ENCODE measurements at places on chromosomes 6 and 20.

DNA sequence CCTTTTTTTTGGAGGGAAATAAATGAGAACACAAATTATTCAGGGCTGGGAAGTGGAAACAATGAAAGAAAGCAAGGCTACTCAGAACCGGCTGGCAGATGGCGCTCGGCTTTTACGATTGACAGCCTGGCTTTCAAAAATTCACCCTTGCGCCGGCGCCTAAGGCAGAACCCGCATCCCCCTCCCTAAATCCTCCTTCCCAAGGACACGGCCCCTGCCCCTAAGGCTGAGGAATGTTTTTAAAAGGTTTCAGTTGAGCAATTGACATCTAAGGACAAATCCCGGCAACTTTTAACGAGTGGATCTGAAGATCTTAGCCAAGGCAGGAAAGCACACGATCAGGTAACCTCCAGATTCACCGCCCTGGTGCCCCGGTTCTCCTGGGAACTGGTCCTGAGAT is 16.3 kb downstream of the GNAS start:
- DNase-seq = no peak

GRCh38 chr20:46164254-46164653 is 46.1 kb downstream of the CD40 start:
- no peak for DNase-seq

GRCh38 chr6:108116546-108117426 is 42.2 kb upstream of the OSTM1 start:
- DNase-seq = no peak

- DNase-seq = no peak
Measured at GRCh38 chr20:16013631-16014030, 559.6 kb downstream of the KIF16B start.

DNA sequence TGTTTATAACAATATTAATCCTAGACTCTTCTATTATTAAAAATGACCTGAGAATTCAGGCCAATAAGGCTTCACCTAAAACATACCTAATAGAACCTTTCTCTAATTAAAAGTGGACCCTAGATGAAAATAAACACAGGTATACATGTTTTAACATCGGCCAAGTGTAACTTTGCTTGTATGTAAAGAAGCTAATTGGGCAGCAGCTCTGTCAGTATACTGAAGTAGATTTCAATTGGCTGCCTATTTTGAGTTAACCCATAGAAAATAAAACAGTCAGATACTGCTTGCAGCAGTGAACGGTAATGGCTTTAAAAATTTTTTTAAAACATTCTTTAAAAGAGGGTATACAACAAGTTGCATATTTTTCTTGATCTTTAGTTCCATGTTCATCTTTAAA is 67.3 kb downstream of the PDSS2 start:
- no peak for DNase-seq

- no peak for DNase-seq
Measured at GRCh38 chr6:36867471-36868224, 7.0 kb downstream of the PPIL1 start.

DNA sequence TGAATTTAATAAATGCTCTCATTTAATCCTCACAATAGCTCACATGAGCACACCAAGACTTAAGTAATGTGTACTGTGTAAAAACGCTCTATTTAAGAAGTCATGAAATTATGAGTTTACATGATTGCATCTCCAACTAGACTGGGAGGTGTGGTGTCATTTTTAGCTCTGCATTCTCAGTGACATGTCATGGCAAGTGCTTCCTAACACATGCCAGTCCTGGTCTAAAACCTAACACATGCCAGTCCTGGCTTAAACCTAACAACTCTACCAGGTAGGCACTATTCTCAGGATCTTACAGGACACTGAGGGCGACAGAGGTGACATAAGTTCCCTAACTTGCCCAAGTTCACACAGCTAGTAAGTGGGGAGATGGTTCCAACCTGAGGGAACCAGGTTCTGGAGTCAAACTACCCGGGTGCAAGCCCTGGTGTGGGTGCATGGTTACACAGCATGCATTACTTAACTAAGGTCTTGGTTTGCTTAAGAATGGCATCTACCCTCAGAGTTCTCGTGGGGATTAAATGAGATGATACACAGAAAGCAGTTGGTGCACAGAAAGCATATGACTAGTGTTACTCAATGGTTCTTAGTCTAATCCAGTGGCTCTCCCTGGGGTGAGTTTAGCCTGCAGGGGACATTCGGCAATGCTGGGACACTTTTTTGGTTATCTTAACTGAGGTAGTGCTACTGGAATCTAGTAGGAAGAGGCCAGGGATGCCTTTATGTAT is 14.7 kb downstream of the CLDN20 start:
- no peak for DNase-seq

DNA sequence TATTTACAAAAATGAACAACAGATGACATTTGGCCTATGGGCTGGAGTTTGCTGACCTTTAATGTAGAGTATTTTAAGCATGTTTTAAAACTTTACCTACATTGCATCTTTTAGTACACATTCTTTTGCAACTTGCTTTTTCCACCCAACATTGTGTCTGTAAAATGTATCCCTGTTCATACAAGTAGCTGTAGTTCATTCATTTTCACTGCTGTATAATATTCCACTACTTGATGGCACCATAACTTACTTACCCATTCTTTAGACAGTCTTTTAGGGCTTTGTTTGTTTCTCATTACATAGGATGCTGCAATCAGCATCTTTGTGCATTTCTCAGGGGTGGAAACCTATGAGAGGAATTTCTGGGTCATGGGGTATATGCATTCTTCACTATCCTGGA is 115.1 kb downstream of the EYA2 start:
- no peak for DNase-seq

DNA sequence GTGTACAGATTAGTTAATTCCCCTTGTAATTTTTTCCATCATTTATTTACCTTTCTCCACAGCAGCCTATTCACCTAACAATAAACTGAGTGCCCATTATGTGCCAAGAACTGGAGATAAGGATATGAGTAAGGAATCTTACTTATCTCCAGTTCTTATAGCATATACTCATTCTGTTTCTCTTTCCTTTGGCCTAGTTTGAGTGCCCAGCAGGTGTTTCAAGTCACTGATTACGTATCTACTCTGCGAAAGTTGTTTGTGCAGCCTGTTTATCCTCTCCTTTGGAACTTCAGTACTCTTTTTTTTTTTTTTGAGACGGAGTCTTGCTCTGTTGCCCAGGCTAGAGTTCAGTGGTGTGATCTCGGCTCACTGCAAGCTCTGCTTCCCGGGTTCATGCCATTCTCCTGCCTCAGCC is 17.3 kb upstream of the POU5F1 start:
- no peak for DNase-seq

GRCh38 chr20:21707999-21708737 is 2.7 kb downstream of the PAX1 start:
- no peak for DNase-seq

GRCh38 chr6:23601811-23602345 is 524.1 kb upstream of the NRSN1 start:
- DNase-seq = no peak

DNA sequence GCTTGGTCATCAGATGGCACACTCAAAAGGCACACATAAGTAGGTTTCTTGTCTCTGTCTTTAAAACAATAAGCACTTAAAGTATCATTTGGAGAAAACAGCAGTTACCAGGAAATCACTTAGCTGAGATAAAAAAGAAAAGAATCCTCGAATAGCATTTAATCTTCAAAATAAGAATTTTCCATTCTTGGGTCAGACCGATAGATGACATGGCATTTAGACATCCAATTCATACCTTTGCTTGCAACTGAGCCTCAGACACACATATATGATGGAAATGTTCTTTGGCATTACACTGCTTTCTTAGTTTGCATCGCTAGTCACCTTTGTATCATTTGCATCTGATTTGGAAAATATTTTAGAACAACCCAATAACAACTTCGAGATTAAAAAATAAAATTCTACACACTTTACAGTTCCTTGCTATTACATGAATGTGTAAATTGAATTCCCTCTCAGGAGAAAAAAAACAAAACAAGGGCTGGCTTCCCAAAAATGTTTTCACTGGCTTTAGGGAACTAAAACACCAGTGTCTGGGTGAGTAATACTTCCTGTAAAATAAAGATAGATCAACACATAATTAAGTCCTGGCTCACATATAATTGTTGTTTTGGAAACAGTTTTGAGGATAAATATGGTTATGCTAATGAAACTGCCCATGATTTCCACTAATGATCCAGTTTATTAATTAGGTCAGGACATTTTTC is 1.3 kb upstream of the RNF217 start:
- no peak for DNase-seq

GRCh38 chr6:170505306-170505705 is 47.8 kb downstream of the PSMB1 start:
- no peak for DNase-seq

- no peak for DNase-seq
Measured at GRCh38 chr6:3800850-3801591, 48.2 kb upstream of the FAM50B start.

GRCh38 chr20:7742479-7742878 is 197.8 kb downstream of the HAO1 start:
- DNase-seq = no peak

DNA sequence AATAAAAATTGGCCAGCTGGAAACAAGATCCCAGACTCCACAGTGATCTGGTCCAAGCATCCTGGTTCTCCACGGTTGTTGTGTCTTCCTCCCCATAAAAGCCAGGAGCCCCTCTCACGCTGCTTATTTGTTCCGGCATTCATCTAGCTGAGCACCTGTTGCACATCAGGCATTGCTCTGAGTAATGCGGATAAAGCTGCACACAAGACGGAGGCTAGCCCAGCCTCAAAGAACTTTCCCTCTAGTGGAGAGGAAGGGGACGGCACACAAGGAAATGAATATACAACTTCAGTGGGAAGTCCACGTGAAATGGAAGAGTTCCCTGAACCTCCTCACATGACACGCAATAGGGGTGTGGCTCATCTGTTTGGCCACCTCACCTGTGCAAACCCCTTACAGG is 30.3 kb upstream of the NXT1 start:
- DNase-seq = no peak

GRCh38 chr20:53077373-53078205 is 105.4 kb downstream of the TSHZ2 start:
- no peak for DNase-seq

DNA sequence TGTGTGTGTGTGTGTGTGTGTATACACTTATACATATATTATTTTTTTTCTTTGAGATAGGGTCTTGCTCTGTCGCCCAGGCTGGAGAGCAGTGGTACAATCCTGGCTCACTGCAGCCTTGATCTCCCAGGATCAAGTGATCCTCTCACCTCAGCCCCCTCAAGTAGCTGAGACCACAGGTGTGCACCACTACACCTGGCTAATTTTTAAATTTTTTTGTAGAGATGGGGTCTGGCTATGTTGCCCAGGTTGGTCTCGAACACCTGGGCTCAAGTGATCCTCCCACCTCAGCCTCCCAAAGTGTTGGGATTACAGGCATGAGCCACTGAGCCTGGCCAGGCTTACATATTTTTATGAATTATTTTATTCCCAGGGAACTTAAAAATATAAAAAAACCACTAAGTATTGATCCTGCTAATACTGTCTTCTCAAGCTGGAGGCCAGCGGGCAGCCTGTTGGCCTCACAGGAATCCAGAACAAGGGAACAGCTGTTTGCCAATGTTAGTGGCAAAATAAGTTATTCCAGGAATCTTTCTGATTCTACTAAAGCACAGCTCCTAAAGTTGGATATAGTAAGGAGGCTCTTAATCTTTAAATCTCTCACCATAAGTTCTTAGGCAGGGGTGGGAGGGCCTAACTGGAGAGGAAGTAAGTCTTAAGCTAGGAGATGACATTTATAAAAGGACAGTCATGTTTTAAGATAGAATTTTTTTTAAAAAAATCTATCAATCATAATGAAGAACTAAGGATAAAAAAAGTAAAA is 135.5 kb upstream of the NUP153 start:
- no peak for DNase-seq

- no peak for DNase-seq
Measured at GRCh38 chr20:41177636-41178035, 40.3 kb downstream of the PLCG1 start.

- no peak for DNase-seq
Measured at GRCh38 chr20:3051385-3052019, 5.7 kb downstream of the MRPS26 start.

DNA sequence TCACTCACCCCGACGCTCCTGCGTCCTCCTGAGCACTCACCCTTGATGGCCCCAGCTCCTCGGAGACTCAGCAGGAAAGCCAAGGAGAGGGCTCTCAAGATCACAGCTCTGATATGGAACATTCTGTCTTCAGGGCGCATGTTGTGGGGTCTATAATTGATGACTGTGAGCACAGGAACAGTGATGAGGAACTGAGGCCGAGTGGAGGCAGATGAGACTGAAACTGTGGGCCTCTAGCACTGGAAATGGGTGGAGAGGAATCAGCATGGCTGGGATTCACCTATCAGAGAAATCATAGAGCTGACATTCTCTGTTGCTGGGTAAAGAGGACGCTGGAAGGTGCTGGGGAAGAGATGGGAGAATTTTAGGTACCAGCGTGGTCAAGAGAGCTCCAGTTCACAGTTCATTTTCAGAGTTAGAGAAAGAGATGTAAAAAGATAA is at the start of gene HLA-DPA1:
Gene HLA-DPA1, minus strand, starts transcription at position 219 of the 441 bp plus-strand sequence.
- no peak for DNase-seq

- no peak for DNase-seq
Measured at GRCh38 chr20:35616465-35617396, 1.1 kb downstream of the SPAG4 start.

DNA sequence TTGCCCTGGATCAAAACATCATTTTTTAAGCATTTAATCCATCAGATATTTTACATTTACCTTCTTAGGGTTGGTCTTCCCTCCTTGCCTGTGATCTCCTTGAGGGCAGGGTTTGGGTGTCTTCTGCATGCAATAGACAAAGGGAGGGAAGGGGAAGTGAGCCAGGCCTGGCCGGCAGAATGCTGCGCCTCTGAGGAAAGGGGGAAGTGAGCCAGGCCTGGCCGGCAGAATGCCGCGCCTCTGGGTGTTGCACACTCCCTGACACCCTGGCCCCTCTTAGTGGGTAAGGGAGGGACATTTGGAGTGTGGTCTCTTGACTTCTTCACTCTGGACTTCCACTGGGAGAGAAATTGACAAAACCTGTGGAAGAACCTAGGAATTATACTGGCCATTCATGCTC is 12.4 kb downstream of the PSMF1 start:
- DNase-seq = no peak

DNA sequence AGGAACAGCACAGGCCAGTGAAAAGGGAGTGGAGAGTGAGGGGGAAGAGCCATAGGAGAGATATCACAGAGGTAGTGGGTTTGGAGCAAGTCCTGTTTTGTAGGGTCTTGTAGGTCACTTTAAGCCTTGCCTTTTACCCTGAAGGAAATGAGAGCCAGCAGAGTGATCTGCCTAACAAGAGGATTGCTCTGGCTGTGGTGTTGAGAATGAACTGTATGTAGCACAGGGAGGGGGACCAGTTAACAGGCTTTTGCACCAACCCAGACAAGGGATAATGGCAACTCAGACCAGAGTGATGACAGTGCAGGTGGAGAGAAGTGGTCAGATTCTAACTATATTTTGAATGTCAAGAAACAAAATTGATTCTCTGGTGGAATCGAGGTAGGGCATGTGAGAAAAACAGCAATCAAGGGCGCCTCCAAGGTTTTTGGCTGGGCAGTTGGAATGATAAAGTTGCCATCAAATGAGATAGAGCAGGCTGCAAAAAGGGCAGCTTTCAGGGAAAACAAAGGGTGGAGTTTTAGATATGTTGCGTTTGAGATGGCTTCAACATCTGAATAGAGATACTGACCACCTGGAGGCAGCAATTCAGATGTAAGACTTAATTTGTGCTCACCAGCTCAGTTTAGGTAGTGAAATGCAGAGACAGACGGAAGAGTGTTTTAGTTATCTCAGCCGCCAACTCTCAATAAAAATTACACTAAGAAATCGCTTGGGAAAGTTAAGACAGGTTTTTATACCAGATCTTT is 134.4 kb upstream of the BTBD3 start:
- no peak for DNase-seq

Measured in stimulated activated CD8-positive, alpha-beta memory T cell treated with anti-CD3 and anti-CD28 coated beads, Interleukin-7, amount 100 ng/mL, for 1 hour (primary cell).